SK-MEL-5 (cell line): ENCODE measurements at places on chromosomes 12 and 14. TPM values are rescaled to one million over a fixed set of nuclear protein-coding genes. Genes with fewer than 3 reads are reported as not detected.

Gene PABPN1
- total RNA-seq: 45.9 and 50.8 TPM in 2 replicates

Gene CLEC4D
- total RNA-seq: not detected in 2 replicates

Gene TAS2R7
- total RNA-seq: not detected in 2 replicates

Gene CDCA3
- 47.1 and 52.3 TPM in 2 replicates for total RNA-seq

GRCh38 chr12:51432921-51433320, 8.3 kb downstream of the SLC4A8 start:
- DNase-seq: no peak

GRCh38 chr14:39857376-39858055, 425.3 kb upstream of the FBXO33 start:
- DNase-seq: no peak

- DNase-seq: no peak
Measured at GRCh38 chr12:93133361-93133760, 204.3 kb upstream of the EEA1 start.

GRCh38 chr12:88471331-88472045, 108.8 kb downstream of the KITLG start:
- no peak for DNase-seq

- peak; percentile 64 for DNase-seq
Measured at GRCh38 chr12:51517800-51518199, 73.2 kb upstream of the SCN8A start.

- no peak for DNase-seq
Measured at GRCh38 chr12:70443062-70443673, 77.1 kb downstream of the KCNMB4 start.

DNA sequence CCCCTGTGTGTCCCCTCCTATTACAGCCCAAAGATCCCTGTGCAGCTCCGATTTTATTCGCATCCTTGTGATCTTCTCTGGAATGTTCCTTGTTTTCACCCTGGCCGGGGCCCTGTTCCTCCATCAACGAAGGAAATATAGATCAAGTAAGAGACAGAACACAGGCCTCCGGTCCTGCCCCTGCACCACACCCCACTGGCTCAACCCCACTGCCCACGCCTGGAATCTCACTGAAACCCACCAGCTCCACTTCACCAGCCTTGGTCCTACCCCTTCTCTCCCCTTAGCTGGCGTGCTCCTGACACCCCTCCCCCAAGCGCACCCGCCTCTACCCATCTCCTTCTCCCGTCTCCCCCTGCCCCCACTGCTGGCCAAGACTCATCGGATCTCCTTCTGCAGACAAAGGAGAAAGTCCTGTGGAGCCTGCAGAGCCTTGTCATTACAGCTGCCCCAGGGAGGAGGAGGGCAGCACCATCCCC, 934 bp upstream of the TAPBPL start:
- DNase-seq: no peak

- DNase-seq: no peak
Measured at GRCh38 chr12:55008944-55009585, 10.7 kb upstream of the NEUROD4 start.
